ENCODE measurements at places on chromosomes 4 and X.

DNA sequence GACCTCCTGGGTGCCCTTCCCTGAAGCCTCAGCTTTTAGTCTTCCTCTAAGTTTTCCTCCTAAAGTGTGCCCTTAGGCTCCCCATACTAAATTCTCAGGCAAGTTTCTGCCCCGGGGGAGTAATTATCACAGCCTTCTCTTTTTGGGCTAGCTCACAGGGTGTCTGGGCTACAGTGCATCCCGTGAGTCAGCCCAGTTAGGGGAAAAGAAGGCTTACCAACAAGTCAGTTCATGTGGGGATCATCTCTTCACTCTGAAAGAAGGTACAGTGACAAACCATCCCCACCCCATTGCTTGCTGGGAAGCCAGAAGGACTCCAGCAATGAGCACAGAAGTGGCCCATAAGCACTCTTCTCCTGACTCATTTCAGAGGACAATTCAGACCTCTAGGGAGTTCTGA lies 134.7 kb upstream of the FAM9C start:
- no peak for DNase-seq

DNA sequence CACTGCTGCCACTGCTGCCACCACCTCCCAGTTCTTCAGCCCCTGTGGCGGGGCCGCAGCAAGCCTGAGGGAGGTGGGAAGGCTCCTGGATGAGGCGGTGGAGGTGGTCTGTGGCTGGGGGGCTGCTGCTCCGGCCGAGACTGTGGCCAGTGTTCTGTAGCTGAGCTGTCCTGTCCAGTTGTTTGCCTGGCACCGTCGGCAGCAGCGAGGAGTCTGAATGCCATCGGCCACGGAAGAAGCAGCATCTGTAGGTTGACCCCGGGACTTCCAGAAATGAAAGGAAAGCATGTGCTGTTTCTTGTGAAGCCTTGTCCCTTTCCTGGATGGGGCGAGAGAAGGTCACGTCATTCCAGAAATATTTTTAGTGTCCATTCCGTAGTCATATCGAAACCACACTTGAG lies 3.3 kb downstream of the C4orf54 start:
- DNase-seq, result no peak

- no peak for DNase-seq
These were observed 282.5 kb downstream of the KLHL13 start for GRCh38 chrX:117834076-117834475.

GRCh38 chr4:78081541-78081940 lies 24.4 kb downstream of the FRAS1 start:
- no peak for DNase-seq

GRCh38 chr4:13548984-13549546 lies 4.8 kb upstream of the NKX3-2 start:
- DNase-seq, result peak; percentile 69

DNA sequence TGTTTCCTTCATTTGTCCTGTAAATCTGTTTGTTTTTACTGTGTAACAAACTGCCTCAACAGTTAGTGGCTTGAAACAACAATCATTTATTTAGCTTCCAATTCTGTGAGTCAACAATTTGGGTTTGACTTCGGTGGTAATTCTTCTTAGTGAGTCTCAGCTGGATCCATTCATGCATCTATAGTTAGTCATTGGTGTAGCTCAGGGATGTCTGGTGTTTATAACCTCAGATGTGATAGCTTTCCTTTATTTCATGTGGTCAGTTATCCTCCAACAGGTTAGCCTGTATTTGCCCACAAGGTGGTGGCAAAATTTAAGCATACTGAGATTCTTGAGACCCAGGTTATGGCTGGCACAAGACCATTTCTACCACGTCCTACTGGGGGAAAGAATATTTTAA lies 1267.2 kb downstream of the RAPGEF2 start:
- DNase-seq, result peak; percentile 11

- no peak for DNase-seq
These were observed 32.0 kb upstream of the MTMR8 start for GRCh38 chrX:64427281-64427680.

GRCh38 chrX:141214196-141214595 lies 28.1 kb downstream of the SPANXC start:
- peak; percentile 15 for DNase-seq

GRCh38 chr4:108852691-108853090 lies 89.8 kb upstream of the ETNPPL start:
- DNase-seq, result no peak

- DNase-seq, result peak; percentile 78
These were observed 428.2 kb downstream of the TLL1 start for GRCh38 chr4:166301266-166301665.

DNA sequence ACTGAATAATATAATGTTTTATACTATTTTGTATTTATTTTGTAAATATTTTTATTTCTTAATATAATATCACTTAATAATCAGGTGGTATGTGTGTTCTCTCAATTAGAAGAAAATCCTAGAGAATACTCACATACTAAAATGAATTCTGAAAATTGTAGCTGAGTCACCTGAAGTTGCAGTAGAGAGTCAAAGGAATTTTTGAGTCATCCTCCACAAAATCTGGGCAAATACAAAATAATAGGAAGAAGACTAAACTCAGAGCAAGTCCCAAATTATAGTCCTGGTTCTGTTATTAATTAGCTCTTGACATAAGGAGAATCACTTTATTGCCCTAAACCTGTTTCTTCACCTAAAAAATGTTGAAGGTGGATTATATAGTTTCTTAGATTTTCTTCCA lies 57.8 kb downstream of the SPATA4 start:
- peak; percentile 69 for DNase-seq

- no peak for DNase-seq
These were observed 52.5 kb downstream of the POF1B start for GRCh38 chrX:85327060-85327333.

GRCh38 chr4:37780444-37781130 lies 45.9 kb upstream of the PGM2 start:
- peak; percentile 30 for DNase-seq

DNA sequence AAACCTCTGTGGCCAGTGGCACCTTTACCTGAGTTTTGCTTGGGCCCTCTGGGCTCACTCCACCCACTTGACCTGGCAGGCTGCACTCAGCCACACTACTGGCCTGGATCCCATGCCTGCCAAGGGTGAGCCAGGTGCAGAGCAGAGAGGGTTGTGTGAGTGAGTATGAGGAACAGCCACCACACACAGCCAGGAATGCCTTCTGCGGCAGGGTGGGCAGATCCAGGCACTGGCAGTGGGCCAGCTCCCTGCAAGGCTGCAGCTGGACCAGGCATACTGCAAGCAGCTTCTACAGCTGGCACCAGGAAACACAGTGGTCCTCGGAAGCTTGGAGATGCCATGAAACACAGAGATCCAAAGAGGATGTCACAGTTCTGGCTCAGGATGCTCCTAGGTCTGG lies 570.1 kb upstream of the ACTRT1 start:
- DNase-seq, result no peak
